ENCODE measurements at places on chromosomes 3 and 15. TPM values are rescaled to one million over a fixed set of nuclear protein-coding genes. Genes with fewer than 3 reads are reported as not detected.

GRCh38 chr3:195613468-195614069 lies 29.8 kb upstream of the APOD start:
- no peak for DNase-seq

- no peak for DNase-seq
These were observed 400.9 kb upstream of the MCTP2 start for GRCh38 chr15:93830221-93831080.

The FGF7 gene
- not detected for total RNA-seq

The CNTN6 gene
- not detected for total RNA-seq

The RTP3 gene
- total RNA-seq = not detected

Measured in H9 (cell line).